B cell (primary cell): ENCODE measurements at places on chromosomes 3 and 15. TPM values are rescaled to one million over a fixed set of nuclear protein-coding genes. Genes with fewer than 3 reads are reported as not detected.

GRCh38 chr15:96261575-96262034 lies 68.9 kb upstream of the NR2F2 start:
- H3K36me3 ChIP-seq, result no peaks in the 10 kb centered on the region
- H3K4me3 ChIP-seq, result no peak overlapping the region
- no peak for DNase-seq

GOLGA6A gene
- total RNA-seq, result 1.0 TPM in 1 of 2 replicates, not detected in the other

ADCY5 gene
- total RNA-seq, result not detected in 2 replicates

TP63 gene
- 1.2 and 2.2 TPM in 2 replicates for total RNA-seq
